Stimulated activated CD8-positive, alpha-beta memory T cell treated with anti-CD3 and anti-CD28 coated beads, Interleukin-15, amount 100 ng/mL, for 4 hours (primary cell): ENCODE measurements at places on chromosomes 3 and 15.

DNA sequence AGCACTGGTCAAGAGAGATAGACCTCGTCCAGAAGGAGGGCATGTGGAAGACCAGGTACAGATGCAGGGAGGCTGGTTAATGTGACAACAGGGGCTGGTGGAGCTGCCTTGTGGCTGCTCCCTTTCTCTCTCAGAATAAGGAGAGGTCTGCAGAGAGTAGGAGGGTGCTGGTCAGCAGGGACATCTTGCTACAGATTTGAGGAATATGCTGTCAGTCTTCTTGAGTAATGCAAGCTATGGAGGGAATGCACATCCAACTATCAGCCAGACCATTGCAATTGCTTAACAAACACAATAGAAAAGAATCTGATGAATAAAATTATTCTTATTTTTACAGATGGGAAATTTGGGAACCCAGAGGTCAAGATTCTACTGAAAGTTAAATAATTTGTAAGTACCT lies 20.3 kb upstream of the SIAH2 start:
- no peak for DNase-seq

DNA sequence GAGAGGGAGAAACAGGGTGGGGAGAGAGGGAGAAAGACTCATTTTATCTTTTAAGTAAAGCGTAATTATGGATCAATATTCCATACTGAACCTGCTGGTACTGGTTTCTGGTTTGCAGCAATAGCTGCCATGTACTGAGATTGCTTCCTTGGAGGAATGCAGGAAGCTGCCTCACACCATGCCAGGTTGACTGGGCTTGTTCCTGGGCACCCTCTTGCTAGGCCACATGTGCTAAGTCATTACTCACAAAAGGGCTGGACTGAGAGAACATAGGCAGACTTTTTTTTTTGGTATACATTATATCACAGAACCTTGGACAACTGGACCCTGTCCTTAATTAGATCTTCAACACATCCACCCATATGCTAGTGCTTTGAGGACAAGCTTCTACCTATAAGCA lies 193.4 kb downstream of the ZNF621 start:
- no peak for DNase-seq

- no peak for DNase-seq
Observed at GRCh38 chr3:65532215-65532614, 506.5 kb downstream of the MAGI1 start.

- DNase-seq: no peak
Observed at GRCh38 chr3:53200501-53201498, 39.8 kb downstream of the PRKCD start.

GRCh38 chr3:13482106-13482690 lies 2.1 kb downstream of the HDAC11 start:
- DNase-seq: no peak

- DNase-seq: no peak
Observed at GRCh38 chr3:154062513-154062912, 58.7 kb upstream of the ARHGEF26 start.

DNA sequence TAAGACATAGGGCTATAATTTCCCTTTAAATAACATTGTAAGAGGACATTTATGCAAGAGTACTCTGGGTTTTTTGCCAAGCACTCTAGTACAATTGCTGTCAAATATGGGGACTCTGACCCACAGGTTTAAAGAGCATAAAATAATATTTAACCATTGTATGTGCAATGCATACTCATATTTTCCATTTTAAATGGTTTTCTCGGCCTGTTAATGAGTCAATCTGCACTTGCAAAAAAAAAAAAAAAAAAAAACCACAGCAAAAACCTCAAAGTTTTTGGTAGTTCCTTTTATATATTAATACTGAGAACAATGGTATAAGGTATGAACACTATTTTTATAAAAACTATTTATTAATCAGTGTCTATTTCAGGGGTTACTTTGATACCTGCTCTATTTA lies 304.0 kb upstream of the CBLB start:
- DNase-seq: no peak
